ENCODE measurements at places on chromosomes 1 and 21. TPM values are rescaled to one million over a fixed set of nuclear protein-coding genes. Genes with fewer than 3 reads are reported as not detected.

Gene FABP3
- total RNA-seq: not detected

Gene ZMYND12
- total RNA-seq: 0.58 TPM

Gene JMJD4
- total RNA-seq: 23.6 TPM

Gene SEMA4A
- 0.29 TPM for total RNA-seq

Gene CD1B
- total RNA-seq: not detected

Gene TMEM269
- total RNA-seq: 0.08 TPM

Gene AMY1C
- total RNA-seq: not detected

Gene PRRX1
- not detected for total RNA-seq

Gene KDF1
- 0.08 TPM for total RNA-seq

Gene ETV3L
- not detected for total RNA-seq

Gene ZBTB8A
- 4.0 TPM for total RNA-seq

Gene CCDC185
- 0.08 TPM for total RNA-seq

Gene KRTAP12-2
- not detected for total RNA-seq

Gene FAM72B
- 7.1 TPM for total RNA-seq

Gene ALX3
- not detected for total RNA-seq

Gene PTPN14
- total RNA-seq: 9.8 TPM

Gene SYT6
- total RNA-seq: 0.61 TPM

Gene NSL1
- 40.1 TPM for total RNA-seq

Gene NTRK1
- 0.12 TPM for total RNA-seq

Gene PRAMEF10
- total RNA-seq: not detected

Gene CELA2B
- 0.29 TPM for total RNA-seq

Gene ATP6V1G3
- not detected for total RNA-seq

Gene SPATA46
- total RNA-seq: not detected

Gene LCE1E
- not detected for total RNA-seq

Gene MX2
- 0.06 TPM for total RNA-seq

Gene PAQR6
- 4.9 TPM for total RNA-seq

Gene ZNF678
- total RNA-seq: 1.9 TPM

Gene REN
- not detected for total RNA-seq

Gene COL6A2
- 14.9 TPM for total RNA-seq

Gene FMO5
- 0.21 TPM for total RNA-seq

Gene LMOD1
- not detected for total RNA-seq

Gene HAX1
- total RNA-seq: 95.3 TPM

Gene CCDC17
- 0.48 TPM for total RNA-seq

Gene SPEN
- 40.5 TPM for total RNA-seq

Gene AQP10
- not detected for total RNA-seq

Gene MAN1A2
- 7.1 TPM for total RNA-seq

Gene VASH2
- 4.0 TPM for total RNA-seq

Gene GJA8
- not detected for total RNA-seq

Gene ZBTB7B
- 30.4 TPM for total RNA-seq

Gene LRRC38
- not detected for total RNA-seq

Gene ROR1
- 10.4 TPM for total RNA-seq

Gene LCE3D
- 0.60 TPM for total RNA-seq

Gene AUNIP
- total RNA-seq: 8.0 TPM

Gene RAB25
- not detected for total RNA-seq
